ENCODE measurements at places on chromosomes 2 and 18.

DNA sequence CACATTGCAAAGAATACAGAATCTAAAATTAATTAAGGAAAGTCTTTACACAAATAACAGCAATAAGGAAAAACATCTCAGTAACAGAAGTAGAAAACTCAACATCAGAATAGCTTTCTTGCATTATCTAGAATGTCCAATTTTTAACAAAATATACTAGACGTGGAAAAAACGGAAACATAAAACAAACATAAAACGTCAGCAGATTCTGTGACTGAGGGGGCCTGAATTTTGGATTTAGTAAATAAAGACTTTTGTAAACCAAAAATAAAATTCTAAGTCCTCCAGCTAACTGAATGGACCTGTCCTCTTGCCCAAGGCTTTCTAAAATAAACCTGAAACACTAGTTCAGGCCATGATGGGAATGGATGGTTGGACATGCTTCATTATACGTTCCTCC lies 773.5 kb upstream of the LRRTM1 start:
- no peak for DNase-seq

DNA sequence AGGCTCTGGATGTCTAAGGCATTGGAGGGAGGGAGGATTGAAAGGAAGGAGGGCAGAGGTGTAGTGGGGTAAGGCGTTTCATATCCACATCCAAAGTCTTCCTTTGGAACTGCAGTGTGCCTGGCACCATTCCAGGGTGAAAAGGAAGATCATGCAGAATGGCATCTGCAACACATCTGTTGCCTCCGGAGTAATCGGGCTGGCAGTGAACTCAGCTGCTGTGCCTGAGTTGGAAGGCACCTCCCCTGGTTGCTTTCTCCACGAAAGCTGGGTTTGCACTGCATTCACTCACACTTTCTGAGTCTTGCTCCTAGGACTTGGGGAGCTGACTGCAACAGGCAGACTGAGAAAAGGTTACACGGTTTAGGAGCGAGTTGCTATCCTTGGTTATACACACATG lies 30.3 kb upstream of the SEC11C start:
- DNase-seq, result no peak

GRCh38 chr2:74415762-74416395 lies 5.5 kb downstream of the C2orf81 start:
- DNase-seq, result no peak

- peak; percentile 77 for DNase-seq
Observed at GRCh38 chr2:20186078-20186854, 38.7 kb downstream of the SDC1 start.

DNA sequence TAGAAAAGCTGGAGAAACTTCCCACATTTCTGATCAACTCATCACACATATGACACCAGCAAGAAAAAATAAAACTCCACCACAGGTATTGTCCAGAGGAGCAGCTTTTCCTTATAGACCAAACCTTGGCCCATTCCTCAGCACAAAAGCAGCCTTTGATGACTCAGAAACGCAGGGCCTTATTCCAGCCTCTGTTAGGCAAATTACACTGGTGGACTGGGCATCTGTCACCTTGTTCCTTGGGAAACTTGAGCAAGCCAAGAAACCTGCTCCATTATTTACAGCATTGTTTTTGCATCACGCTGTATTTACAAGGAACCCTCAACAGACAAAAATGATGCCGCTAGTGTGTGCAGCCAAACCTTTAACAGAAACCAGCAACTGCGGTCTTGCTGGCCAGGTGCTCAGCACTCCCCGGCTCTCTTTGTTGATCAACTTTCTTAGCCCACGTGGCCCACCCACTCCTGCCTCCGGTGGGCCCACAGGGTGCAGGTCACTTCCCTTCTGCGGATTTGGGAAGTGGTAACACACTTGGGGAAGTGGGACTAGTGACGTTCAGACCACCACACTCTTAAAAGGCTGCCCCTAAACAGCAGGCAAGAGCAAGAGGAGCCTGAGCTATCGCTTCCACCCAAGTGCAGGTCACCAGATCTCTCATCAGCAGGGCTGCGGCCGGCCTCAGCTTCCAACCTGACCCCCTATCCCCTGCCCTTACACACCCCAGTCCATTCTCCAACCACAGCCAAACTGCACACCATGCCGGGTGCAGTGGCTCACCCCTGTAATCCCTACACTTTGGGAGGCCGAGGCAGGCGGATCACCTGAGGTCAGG lies 1.5 kb downstream of the AP1S3 start:
- no peak for DNase-seq

DNA sequence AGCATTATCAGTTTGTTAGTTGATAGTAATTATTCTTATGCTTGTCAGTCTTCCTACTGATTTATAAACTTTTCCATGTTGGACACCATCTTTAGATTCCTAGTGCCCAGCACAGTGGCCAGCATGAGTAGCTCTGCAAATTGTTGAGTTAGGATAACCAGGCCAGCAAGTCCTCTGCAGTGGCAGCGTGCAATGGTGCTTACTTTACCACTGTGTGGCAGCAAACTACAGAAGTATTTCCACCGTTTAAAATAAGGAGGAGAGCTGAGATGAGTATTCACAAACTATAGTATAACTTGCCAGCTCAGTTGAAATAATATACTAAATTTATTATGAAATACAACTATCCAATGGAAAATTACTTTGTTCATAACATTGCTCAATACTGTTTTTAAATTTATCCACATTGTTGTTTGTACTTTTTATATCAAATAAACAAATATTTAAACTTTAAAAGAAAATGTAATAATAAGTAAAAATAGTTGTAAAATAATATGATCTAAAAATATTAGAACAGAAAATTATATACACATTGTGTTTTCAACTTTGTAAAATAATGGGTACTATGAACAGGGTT lies 9.3 kb upstream of the THADA start:
- peak; percentile 35 for DNase-seq

- DNase-seq, result no peak
Observed at GRCh38 chr2:170354388-170354787, 176.4 kb downstream of the MYO3B start.

GRCh38 chr2:12313445-12314126 lies 403.1 kb upstream of the TRIB2 start:
- DNase-seq, result no peak

Measured in kidney epithelial cell (primary cell).